Cardiac fibroblast (primary cell): ENCODE measurements at places on chromosomes 16 and 17.

- DNase-seq, result peak; percentile 6
These were observed 50.1 kb downstream of the RHOT1 start for GRCh38 chr17:32192379-32192778.

- peak; percentile 39 for DNase-seq
These were observed 468 bp downstream of the FLYWCH2 start for GRCh38 chr16:2883458-2883908.

GRCh38 chr16:56413381-56413780 lies 12.0 kb downstream of the AMFR start:
- DNase-seq, result no peak

- DNase-seq, result peak; percentile 85
These were observed 4.7 kb downstream of the SLC5A11 start for GRCh38 chr16:24850289-24850938.

DNA sequence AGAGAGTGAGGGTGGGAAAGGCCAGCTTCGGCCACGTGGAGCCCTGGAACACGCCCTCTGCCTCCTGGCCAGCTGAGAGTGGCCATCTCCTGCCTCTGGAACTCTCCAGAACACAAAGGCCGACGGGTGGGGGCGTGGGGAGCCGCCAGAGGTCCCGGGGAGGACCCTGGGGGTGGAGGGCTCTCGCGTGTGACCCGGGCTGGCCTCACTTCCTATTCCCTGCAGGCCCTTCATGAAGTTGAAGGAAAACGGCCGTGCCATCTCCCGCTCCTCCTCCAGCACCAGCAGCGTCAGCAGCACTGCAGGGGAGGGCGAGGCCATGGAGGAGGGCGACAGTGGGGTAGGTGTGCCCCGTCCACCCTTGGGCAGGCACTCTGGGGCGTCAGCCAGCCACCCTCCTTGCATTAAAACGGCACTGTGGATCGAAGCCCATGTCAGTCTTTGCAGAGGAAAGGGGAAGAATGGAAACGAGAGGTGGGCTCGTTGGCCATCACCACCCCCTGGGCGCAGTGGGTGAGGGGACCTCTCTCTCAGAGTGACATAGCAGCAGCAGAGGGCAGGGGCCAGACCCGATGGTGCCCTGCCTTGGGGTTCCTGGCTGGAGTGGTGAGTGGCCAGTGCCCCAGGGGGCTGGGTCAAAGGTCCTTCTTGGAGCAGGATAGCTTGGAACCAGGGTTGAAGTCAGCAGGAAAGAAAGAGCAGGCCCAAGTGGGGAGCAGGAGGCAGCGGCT lies 37.1 kb downstream of the OR1D5 start:
- no peak for DNase-seq

GRCh38 chr17:38557836-38558727 lies 47.7 kb downstream of the SRCIN1 start:
- DNase-seq, result peak; percentile 94

DNA sequence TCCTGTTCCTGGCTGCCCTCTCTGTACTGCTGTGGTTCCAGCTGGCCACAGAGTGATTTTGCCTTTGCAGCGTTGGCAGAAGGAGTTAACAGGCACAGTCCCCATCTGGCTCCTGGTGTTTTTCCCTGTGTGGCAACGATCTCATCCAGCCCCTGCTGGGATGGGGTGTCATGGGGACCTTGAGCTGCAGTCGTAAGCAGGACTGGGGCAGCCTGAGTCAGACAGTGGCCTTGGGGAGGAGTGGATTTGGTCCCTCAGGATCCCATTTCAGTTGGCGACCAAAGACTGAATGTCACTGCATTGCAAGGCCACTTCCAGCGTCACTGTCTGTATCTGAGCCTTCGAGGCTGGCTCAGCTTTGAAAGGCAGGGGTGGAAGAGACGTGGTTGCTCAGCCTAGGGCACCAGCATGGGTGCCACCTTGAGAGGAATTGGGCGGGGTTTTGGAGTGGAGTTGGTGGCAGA lies 11.9 kb downstream of the TMEM94 start:
- no peak for DNase-seq

DNA sequence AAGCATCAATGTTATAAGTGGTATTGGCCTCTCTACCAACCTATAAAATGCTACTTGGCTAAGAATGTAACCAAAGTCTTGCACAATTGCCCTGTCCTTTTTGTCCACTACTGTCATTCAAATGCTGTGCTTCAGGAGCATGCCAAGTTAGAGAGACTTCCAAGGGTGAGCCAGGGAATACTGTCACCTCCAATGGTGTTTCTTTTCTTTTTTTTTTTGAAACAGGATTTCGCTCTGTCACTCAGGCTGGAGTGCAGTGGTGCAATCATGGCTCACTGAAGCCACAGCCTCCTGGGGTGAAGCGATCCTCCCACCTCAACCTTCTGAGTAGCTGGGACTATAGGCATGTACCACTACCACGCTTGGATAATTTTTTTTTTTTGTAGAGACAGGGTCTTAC lies 43.7 kb upstream of the ERN1 start:
- no peak for DNase-seq
